ENCODE measurements at places on chromosomes 6 and 20.

DNA sequence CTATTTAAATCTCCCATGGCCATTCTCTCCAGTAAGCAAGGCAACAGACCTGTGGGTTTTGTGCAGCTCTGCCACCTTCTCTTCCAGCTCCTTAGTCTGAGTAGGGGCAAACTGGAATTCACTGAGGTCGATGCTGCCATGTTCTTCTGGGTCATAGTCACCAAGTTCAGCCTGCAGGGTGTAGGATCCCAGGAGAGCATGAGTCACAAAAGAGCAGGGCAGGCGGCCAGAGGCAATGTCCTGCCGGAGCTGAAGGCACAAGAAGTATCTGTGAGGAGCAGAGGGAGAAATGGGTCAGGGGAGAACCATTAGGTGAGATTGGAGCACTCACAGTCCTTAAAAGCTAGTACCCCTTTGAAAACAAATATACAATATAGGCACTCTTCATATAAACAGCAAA lies 73.7 kb downstream of the SMLR1 start:
- DNase-seq = no peak

DNA sequence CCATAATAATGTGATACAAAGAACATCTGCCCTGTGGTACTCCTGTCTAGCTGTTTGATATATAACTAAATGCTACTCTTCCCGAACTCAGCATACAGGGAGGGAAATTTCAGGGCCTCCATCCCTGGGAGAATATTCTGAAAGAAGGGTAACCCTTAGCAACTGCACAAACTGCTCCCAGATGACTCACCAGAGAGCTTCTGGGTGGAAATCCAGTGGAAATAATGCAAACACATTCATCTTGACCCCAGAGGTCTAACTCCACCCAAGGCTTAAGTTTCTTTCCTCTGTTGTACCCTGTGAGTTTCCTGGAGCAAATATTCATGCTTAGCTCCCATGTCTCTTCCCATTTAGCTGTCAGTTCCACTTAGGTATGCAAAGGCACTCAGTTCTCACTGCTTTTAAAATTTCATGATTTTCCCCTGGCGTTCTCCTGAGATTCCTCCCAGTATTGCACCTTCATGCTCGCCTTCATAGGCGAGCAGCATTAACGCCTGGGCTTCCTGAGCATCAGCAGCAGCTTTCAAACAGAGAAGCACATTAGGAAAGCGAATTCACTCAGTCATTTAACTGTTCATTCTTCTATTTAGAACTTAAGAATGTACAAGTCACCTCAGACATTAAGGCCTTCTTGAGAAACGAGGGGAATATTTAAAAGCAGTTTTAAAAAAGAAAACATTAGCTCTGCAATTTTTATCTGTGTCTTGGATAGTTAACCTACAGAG lies 43.8 kb upstream of the LAMA4 start:
- DNase-seq = no peak

DNA sequence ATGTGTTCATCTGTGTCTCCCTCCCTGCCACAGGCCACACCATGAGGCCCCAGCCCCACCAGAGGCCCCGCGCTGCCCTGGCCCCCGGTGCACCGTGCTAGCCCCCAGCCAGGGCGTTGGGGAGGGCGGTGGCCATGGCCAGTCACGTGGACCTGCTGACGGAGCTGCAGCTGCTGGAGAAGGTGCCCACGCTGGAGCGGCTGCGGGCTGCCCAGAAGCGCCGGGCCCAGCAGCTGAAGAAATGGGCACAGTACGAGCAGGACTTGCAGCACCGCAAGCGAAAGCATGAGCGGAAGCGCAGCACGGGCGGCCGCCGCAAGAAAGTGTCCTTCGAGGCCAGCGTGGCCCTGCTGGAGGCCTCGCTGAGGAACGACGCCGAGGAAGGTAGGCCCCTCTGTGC lies 30.3 kb downstream of the PPP1R16B start:
- DNase-seq = no peak

DNA sequence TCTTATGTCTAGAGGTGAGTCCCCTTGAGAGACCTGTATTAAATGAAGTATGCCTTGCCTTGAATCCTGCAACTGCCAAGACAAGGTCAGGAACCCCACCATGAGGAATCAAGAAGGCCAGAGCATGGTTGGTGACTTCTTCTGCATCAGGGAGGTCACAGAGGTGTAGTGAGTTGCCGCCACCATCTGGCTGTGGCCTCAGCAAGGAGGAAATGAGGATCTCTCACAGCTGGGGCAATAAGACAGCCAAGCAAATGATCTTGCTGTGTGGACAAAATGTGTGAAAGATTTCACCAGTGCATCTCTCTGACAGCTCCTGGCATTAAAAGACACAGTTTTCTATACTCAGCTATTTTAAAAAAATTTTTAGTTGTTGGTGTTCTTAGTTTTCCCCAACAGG lies 611.0 kb downstream of the DOK5 start:
- DNase-seq = no peak

DNA sequence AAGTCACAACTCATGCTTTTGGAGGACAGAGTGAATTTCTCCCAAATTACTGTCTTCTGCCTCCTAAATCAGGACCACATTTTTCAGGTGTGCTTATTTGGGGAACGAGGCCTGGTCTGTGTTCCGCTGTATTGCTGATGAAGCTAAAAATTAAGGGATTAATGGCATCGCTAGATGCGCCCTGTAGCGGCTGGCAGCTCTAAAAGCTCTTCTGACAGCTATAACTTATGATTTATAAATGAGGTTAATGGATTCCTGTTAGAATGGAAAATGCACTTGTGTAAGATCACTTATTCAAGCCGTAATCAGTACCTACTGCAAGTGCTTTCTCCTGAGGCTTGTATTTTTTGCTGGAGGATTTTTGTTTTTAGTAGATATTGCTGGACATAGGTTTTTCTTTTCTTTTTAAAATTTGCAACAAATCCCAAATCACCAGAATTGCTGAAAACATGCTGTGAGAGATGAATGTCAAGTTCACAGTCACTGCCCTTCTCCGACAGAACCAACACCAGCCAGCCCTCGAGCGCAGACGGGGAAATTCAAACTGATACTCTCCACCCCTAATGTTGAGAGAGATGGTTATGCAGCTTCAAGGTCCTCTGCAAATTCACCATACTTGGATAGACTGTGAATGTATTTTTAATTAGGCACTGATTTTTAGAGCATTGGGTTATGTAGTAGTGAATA lies 49.1 kb downstream of the AKAP12 start:
- DNase-seq = no peak

DNA sequence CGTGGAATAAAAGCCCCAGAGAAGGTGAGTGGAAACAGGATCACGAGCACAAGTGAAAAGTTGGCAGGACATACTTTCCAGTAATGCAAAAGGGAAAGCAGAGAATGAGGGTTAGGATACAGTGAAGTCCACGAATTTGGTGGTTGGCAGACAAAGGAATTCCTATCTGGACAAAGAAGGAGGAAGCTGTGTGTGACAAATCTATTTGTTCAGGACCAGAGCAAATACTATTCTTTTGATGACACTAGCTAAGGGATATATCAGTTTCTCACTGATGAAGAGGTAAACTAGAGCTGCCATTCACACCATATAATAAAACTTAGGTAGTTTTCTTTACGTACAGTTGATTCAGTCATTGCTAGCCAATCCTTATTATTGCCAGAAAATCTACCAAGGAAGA lies 156.8 kb upstream of the GRIK2 start:
- no peak for DNase-seq

GRCh38 chr6:54778731-54779130 lies 67.8 kb upstream of the FAM83B start:
- DNase-seq = no peak

- no peak for DNase-seq
These were observed 5.1 kb downstream of the VPS16 start for GRCh38 chr20:2845607-2846006.

Measured in activated T-cell treated with anti-CD3 and anti-CD28 coated beads, Interleukin-2, amount 50 U/mL, for 1 hour (primary cell).